ENCODE measurements at places on chromosomes 3 and 15.
A peak's percentile ranks its signal among the peaks of the same experiment; 100 is the strongest.

DNA sequence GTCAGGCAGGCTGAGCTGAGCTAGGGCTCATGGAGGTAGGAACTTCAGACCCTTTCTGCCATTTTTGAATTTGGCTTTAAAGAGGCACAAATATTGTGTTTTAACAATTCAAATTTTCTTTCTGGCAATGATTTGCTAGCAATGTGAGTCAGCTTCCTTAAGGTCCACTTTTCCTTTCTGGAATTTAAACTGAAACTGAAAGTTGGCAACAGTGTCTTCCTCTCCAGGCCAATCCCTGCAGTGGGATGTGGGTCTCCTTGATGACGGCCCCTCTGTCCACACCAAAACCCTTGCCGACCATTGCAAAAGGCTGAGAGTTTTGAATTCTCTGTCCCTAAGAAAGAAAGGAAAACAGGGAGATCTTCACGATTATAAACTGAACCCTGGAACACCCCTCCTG is 27.1 kb downstream of the RPSA start:
- no peak for DNase-seq

GRCh38 chr15:73518876-73519733 is 76.1 kb downstream of the REC114 start:
- no peak for DNase-seq

DNA sequence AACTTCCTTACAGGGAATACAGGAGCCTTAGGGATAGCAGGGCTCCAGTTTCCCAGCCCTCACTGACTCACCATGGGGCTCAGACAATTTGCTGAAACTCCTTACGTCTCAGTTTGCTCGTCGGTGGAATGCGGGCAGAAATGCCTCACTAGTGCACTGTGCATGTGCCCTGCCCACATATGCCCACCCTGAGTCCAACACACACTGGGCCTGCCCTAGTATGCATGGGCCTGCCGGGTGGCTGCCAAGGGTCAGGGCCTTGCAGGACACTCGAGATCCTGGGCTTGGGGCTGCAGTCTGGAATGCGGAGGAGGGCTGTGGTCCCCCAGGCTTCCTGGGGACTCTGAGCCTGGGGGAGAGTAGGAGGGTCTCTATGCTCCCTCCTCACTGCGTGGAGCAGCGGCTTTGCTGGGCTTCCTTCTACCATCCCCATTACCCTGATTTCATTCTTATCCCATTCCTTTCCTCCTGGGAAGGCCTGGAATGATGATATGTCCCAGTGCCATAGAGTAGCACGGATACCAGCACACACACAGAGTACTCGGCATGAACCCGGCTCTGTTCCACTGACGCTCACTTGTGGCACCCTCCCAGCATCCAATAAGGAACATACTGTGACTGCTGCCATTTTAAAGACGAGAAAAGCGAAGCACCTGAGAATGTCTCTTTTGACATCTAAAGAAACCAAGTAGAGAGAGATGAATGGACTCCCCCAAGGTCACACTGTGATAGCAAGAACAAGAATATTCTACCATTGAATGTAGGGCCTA is 124.2 kb downstream of the ASB7 start:
- peak; percentile 10 for DNase-seq

DNA sequence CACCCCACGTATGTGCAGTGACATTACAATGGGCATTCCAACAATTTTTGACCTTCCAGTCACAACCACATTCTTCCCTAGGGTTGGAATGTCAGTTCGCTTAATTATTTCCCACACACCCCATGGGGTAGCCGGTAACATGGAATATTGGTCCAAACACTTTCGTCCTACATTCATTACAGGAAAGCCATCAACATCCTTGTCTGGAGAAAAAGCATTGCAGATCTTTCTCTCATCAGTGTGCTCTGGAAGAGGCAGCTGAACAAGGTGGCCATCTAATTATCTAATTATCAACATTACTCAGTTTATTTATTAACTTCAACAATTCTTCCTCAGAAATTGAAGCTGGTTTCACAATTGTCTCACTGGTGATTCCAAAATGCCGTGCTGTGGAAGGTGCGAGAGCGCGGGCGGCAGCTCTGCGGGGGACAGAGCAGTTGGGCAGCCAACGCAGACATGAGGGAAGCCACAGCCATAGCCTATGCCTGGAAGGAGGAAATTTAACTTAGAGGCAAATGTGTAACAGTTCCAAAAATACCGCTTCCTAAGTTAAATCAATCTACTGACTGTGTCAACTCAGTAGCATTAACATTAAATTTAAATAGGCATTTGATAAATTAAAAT is 1158.9 kb upstream of the EPHA6 start:
- no peak for DNase-seq

DNA sequence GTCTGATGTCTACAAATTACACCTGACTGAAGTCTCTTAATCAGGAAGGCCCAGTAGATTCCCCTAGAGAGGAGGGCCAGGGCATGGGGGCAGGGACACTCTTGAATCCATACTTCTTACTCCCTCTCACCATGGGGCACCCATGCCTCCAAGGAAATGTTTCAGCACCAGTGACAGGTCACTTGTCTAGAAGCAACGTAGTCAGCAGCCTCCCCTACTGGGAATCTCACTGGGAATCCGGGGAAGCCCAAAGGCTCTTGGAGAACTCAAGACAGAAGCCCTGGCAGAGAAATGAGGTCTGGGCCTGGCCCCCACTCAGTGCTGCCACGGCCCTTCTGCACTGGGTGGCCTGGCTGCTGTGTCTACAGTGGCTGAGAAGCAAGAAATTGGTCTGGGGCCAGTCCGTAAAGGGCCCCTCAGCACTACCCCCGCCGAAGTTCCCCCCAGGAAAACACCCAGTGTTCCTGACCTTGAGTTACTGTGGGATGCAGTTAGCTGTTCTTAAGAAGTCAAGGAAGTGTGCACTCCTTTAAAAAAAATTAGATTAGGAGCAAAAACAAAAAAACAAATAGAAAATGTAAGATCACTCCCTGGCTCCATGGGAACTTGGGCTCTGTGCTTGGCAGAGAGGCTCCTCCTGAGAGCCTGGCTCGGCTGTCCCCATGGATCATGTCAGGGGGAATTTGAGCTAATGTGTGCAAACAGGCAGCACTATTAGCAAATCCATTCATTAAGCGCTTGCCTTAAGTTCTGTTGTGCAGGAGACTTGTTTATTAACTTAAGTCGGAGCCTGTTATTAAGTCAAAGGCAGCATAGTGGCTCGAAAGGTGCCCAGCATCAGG is 5.4 kb upstream of the LINGO1 start:
- no peak for DNase-seq

DNA sequence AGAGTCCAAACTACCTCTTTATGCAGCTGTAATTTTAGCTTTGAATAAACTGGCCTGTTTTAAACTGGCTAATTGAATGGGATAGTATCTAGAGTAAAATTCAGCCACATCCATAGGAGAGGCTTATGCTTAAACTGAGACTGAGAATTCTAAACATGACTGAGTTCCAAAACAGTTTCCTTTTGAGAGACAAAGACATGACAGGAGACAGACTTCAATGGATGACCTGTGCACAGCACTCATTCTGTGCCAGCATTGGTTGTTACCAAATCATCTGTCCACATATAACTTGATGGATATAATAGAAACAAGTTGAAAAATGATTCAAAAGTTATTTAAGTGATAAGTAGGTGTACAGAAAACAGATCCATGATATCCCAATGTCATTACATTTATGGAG is 20.9 kb downstream of the IL12A start:
- no peak for DNase-seq

DNA sequence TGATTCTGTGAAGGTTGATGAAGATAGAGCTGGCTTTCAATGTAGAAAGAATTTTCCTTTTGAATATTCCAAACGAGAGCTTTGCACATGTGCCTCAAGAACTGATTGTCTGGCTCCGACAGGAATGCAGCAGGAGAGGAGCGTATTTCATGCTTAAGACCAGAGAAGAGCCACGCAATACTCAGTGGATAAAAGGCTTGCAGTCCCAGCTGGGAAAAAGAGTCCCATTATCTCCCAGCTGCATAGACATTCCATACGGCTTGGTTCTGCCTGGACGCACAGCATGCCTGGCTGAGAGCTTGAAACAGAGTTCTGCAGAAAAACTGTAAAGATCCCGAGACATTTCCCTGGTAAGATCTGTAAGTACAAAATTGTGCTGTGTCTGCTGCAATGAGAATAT is at the start of gene CNTN6:
CNTN6 (plus strand) TSS at position 254 of the 400 bp plus-strand sequence. CDS start 54,985 bp downstream, outside the sequence.
- peak; percentile 46 for DNase-seq

DNA sequence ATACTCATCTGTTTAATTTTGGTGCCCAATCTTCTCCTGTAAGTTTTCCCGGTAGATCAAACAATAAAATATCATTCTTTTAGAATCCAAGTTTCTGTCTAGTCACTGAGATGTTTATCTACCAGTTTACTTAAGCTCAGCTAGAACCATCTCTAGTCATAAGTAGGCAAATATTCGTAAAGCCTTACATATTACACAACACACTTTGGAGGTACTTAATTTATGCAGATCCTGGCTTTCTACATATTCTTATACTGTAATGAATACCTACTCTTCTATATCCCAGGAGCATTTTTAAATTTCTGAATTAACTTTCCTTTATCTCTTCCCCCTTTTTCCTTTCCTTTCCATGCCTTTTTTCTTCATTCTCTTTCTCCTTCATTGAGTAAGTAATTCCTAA is 185.9 kb upstream of the ZBTB20 start:
- DNase-seq: no peak

Data from right forelimb (tissue), 1 donor.